M059J (cell line): ENCODE measurements at places on chromosomes 1 and 21.

DNA sequence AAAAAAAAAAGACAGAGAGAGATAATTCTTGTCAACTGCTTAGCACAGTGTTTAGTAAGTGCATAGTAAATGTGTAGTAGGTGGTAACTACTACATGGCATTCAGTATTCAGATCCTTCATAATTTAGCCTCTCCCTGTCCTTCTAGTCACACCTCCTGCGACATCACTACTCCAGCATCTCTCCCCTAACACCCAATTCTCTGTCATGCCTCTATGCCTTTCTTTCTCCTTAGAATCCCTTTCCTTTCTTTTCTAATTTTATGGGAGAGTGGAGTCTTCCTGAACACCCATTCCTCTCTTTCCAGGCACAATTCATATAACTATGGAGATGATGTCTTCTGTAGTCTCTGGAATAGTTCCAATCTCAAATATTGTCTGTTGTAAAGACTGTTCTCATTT, 3.9 kb upstream of the VPS72 start:
- DNase-seq: peak; percentile 20

DNA sequence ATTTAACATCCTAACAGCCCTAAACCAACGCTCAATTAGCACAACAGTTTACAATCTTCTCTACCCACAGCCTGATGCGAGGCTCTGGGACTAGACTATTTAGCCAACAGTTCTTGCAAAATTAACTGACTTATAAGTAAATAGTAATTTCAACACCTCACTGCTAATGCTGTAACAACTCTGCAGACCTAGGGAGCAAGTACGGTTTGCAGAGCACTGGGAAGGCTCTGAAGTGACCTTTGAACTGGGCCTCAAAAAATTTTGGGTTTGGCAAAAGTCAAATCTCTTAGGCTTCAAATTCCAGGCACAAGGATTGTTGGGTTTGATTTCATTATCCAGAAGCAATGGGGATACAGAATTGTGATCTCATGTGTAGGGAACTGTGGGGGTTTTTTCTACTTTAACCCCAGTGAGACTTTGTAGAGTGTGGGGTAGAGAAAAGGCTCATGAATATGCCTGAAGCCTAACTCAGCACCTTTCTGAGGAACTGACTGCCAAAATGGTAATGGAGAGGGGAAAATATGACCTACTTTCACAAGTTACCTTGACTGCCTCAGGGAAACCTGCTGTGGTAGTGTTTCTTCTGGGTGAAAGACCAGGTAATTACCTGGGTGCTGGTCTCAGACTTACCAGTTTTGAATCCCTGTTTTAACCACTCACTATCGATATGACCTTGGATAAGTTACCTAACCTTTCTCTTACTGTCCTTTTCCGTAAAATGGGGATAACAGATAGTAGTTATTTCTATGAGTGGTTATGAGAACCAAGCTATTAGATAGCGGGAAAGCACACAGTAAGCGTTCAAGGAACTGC, 889 bp upstream of the TXLNA start:
- no peak for DNase-seq

- peak; percentile 32 for DNase-seq
Measured at GRCh38 chr1:93588206-93588605, 93.4 kb downstream of the BCAR3 start.

GRCh38 chr1:155128755-155129473, 1.2 kb downstream of the EFNA1 start:
- peak; percentile 48 for DNase-seq

DNA sequence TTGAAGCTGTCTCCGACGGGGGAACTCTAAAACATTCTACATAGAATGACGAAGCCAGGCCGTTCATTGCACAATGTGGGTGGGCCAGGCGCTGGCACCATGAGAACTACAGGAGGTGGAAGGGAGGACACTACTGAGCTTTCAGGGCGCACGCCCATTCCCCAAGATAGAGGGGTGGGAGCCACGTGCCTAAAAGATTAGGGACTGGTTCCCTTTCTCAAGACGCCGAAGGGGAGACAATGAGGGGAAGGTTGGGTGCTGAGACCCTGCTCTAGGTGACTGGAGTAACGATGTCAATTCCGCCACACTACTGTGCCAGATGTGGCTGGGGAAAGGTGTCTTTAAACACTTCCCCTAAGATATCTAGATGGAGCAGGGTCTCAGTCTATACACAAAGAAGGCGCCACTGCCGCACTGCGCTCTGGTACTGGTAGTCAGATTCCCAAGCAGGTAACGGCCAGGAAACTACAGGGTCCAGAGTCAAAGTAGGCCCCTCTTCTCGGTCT, 782 bp downstream of the CSDE1 start:
- peak; percentile 9 for DNase-seq

DNA sequence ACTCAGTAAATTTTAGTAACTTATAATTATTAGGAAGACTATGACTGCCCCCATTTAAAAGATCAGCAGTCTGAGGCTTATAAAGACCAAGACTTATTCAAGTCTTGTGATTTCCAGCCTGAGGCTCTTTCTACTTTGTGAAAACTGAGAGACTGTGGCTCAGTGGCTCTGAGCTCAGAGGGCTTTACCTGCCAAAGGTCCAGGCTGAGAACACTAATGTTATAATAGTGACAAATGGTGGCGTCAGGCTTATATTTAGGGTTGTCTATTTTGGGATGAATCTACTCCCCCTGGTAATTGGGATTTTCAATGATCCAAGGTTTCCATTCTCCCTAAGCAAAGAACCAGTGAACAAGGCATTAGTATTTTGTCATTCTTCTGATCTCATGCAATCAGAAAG, 42.6 kb upstream of the EPS15 start:
- DNase-seq: no peak

DNA sequence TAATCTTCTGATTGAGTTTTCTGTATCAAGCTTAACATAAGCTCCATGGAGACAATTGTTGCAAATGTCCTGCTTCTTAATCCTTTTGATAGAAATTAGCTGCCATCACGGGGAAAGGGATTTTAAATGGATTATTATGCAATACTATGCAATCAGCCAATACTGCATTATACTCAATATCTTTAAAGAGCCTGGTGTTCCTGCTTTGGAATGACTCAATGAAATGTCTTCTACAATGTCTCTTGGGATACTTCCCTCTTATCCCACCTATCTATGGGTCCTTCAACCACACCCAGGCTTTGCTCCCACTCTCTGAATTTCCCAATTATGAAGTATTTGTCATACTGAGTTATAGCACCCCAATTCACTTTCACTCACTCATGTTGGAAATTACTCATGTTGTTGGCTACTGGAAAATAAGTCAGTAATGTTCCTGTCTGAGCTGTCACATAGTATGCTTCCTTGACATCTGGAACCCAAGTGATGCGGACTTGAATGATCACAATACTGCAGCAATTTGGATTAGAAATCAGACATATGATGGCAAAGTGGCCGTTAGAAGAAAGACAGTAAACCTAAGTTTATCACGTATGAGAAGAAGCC, 85.0 kb downstream of the TPR start:
- no peak for DNase-seq

- no peak for DNase-seq
Measured at GRCh38 chr1:41033272-41033671, 11.7 kb upstream of the SLFNL1 start.

GRCh38 chr1:182549346-182549745, 39.7 kb downstream of the RNASEL start:
- no peak for DNase-seq

DNA sequence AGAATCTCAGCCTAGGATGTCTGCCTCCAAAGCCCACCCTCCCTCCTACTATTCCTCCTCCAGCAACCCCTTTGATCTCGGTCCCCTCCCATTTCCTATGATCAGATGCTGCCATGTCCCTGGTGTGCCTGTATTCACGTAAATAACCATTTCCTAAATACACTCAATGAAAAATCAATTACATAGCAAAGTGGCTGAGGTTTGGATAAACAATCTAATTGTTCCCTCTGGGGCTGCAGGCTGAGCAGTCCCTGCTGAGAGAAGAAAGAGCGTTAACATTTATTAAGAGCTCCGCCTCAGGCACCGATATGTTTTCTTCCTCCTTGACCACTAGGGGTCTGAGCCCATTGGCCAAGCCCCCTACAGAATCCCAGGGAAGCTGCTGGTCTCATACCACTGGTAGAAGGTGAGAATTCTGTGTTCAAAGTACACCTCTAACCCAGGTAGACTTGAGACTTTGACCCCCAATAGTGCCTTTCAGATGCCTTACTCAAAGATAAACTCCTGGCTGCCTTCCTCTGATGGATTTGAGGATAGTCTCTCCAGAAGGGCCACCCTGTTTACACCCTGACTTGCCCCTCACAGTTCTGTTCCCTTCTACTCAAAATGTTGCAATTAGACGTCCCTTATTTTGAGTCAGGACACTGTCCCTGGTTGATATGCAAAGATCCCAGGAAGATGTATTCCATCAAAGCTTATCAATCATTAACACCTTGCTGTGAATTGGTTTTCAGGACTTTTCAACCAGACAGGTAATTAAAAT, 33.9 kb upstream of the CAMK1G start:
- no peak for DNase-seq

DNA sequence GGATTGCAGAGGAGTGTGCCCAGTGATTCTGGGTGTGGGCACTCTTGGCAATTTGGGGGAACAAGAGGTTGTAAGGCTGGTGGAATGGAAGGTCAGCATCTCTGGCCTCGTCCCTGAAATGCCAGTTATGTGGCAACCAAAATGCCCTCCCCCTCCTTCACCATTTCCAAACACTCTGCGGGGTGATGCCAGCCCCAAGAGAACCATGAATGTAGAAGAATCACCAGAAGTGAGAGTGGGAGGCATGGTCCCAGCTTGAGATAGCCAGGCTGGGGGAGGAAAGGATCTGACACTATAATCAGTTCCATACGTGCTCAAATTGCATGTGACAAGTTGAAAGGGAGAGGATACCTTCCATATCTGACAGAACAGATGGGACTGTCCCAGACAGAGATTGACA, 88.7 kb upstream of the EDN2 start:
- DNase-seq: no peak

DNA sequence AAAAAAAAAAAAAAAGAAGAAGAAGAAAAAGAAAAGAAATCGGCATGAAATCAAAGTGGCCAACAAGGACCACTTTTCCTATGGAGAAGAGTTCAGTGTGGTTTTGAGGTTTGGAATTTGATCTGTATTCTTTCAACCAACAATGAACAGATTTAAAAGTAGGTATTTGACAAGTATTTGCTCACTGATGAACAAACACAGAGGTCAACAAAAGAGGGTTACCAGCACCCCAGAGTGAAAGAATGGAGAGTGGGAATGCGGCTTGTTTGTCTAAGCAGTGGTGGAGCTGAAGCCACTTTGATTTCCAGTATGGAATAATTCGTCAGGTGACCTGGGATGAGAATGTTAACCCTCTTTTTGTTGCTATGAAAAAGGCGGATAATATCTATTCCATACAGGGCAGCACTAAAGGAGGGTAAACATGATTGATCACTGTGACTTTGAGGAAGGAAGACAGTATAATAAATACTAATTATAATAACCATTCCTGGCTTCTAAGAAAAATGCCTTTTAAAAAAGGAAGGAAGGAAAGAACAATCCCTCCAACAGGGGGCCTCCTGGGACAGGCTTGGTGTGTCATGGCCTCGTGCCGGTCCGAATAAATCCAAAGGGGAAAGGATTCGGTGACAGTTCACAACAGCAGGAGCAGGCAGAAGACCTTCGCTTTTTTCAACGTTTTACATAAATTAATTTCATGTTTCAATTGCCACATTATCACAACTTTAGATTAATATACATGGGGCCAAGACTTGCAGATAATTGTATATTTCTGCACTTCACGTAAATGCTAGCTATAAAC, 37.2 kb upstream of the SIM2 start:
- peak; percentile 65 for DNase-seq

DNA sequence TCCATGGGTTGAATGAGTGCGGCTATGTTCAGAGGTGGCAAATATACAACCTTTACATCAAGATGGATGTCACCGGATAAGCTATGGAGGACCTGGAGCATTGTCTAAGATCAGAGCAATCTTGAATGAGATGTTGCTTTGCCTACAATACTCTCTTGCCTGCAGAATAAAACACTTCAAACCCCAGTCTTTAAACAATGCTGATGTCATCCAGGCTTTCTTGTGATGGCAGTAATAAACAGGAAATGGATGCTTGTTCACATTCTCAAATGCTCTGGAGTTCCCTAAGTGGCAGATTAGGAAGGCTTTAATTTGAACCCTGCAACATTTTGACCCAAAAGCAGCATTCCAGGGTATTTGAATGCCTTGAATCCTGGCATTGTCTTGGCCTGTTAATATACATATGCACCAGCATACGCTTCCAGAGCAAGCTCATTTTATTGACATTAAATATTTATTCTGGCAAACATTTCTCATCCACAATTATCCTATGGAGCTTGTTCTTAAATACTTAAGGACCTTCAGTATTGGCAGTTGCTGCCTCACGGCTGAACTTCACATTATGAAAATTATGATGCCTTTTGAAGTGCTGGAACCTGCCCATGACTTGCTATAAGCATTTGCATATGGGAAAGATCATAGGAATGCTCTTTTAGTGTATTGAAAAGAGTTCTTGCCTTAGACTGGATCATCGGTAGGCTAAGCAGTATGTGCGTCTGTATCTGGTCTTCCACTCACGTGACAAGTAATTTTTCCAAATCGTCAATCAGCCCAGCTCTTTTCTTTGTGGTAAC, 422.7 kb downstream of the SIPA1L2 start:
- DNase-seq: no peak

DNA sequence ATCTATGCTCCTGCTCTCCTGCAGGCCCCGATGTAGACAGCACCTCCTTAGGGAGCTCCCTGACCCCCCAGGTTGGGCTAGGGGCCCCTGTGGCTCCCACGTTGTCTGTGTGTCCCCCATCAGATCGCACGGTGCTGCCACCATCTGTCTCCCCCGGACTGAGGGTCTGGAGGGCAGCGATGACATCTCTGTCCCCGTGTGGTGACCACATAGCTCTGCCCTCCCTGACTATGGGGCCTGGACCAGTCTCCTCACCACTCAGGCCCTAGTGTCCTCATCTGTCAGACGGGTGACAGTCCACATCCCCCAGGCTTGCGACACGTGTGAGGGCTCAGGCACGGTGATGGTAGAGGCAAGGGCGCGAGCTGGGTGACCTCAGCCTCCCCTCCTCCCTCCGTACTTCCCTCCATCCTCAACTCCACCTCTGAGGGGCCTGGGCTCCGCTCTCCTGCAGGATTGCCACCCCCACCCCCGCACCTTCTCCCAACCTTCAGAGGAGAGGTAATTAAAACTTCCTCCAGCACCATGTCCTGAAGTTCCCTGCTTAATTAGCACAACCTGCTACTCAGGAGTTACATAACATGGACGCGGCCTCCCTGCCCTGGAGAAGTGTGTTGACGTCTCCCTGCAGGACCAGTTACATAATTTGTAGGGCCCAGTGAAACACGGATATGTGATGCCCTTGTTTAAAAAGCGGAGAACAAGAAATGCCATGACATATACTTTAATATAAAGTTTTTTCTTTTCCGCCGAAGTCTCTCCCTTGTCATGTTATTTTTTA, 288.2 kb downstream of the PTPRU start:
- DNase-seq: no peak

GRCh38 chr1:236066828-236067386, 2.0 kb upstream of the NID1 start:
- no peak for DNase-seq
